ENCODE measurements at places on chromosomes 7 and 10.
A peak's percentile ranks its signal among the peaks of the same experiment; 100 is the strongest.

GRCh38 chr10:68099736-68100135 is 9.6 kb upstream of the MYPN start:
- DNase-seq = peak; percentile 42

DNA sequence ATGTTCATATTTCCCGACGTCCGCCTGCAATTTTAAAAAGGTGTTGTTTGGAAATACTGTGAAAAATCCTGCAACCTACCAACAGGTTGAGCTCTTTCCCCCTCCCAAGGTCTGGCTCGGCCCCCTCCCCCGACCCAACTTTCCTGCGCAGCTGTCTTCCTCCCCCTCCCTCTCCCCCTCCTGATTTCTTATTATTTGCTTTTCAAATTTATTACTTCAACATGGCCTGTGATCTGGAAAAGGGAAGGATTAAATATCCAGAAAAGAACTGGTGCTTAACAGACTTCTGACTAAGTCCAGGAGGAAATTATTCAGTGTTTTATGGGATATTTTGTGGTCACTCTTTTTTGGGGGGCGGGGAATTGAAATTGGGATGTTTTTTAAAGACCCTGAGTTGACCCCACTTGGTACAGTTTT is 2.4 kb downstream of the ARID5B start:
- no peak for DNase-seq

DNA sequence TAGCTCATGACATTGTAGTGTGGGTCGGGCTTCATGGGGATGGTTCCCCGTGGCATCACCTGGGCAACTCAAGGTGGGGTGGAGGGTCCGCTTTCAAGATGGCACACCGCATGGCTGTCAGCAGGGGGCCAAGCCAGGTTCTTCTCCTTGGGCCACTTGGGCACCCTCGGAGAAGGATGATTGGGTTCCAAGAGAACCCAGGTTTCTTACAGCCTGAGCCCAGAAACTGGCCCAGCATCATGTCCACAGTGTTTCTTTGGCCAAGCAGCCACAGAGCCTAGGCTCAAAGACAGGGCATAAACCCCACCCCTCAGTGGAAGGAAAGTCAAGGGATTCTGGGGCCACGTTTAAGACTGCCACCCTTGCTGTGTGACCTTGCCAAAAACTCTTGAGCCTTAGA is 110.6 kb downstream of the PTPN20 start:
- DNase-seq = no peak

DNA sequence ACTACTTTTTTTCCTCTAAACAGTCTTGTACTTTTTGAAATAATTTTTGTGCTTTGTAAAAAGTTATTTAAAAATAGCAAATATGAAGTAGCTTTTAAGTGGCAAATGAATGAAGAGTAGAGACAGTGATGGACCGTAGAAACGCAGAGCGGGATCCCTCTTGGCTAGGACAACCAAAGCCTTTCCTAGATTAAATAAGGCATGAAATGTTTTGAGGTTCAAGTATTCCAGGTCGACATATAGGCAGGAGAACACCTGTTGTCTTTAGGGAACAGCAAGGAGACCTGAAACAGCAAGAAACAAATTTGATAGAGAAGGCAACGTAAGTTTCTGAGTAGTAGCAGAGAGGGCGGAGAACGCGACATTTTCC is 662 bp upstream of the PPRC1 start:
- DNase-seq = no peak

- DNase-seq = peak; percentile 84
Measured at GRCh38 chr7:100157334-100158228, 942 bp downstream of the TRAPPC14 start.

DNA sequence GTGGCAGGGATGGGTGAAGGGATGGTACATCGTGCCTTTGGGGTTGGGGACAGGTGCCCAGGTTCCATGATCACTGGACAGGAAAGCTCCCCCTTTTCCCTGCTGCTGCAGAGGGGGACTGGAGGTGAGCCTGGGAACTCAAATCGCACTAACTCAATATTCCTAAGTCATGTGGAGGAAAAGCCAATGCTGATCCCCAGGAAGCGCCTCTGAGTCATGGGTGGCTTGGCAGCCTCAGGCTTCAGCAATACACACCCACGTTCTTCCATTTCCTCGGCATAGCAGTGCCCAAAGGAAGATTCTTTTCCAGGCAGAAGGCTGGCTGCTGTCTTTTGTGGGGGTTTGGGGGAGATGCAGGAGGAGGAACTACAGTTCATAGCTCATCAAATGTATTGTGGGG is 165.8 kb downstream of the CCDC3 start:
- peak; percentile 29 for DNase-seq

GRCh38 chr10:83632701-83633100 is 506.6 kb upstream of the GHITM start:
- no peak for DNase-seq

- no peak for DNase-seq
Measured at GRCh38 chr7:14184292-14184864, 194.9 kb upstream of the ETV1 start.

DNA sequence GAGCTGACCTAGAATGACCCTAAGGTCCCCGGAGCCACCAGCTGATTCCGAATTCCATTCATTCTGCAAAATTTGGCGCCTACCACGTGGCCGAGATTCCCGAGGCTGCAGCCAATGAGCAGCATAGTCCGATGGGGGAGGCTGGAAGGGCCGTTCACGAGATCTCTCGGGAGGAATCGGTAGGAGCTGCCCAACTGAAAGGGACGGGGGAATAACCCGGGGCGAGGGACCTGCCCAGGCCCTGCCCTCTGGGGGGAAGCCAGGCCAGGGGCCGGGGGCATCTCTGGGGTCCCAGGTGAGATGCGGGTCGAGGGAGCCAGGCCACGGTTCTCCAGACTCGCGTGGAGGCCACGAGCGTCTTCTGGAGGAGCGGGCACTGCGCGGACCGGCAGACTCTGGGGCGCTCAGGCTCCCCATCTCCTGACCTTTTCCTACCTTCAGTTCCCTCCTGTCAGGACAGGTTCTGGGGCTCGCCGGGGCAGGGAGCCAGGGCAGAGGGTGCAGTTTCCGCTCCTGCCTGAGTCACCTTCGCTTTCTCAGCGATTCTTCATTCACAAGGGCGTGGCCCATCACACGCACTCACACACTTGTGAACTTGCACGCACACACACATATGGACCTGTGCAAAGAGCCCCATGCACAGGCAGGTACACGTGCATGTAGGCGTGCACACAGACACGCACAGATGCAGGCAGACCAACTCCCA is 173.4 kb downstream of the RNF216 start:
- DNase-seq = no peak

DNA sequence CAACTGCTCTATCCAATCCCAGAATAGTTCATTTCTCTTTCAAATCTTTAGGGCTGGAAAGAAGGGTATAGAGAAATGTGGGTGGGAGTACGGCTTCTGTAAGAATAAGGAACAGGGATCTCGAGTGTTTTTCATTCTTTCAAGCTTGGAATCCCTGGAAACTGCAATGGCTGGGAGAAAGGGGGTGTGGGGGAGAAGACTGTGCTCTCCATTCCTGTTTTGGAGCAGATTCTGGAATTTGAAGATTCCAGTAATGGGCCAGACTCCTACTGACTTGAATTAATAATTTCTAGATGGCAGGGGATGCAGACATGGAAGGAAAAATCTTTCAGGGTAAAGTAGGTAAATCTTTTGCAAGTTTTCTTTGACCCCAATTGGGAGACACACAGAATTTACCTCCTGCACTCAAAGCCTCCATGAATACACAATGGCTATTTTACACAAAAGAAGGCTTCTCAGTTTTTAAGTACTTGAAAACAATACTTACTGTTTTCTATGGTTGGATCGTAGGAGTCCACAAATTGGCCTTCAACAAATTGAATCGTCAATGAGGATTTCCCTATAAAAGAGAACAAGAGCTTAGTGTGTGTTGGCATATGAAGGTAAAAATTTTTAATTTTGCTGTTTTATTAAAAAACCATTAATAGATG is 29.1 kb downstream of the RHEB start:
- DNase-seq = no peak

DNA sequence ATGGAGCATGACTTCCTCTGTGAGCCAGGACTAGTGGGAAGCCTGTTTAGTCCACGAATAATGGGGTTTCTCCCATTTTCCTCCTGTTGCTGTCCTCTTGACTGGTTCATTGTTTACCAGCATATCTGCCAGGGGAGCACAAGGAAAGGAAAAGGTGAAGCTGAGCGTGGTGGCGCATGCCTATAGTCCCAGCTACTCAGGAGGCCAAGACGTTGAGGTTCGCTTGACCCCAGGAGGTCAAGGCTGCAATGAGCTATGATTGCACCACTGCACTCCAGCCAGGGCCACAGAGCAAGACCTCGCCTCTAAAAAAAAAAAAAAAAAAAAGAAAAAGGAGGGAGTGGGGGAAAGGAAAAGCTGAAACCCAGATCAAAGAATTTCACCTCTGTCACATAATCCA is 5.8 kb upstream of the IL2RA start:
- no peak for DNase-seq

GRCh38 chr10:11631890-11632587 is 20.6 kb upstream of the USP6NL start:
- no peak for DNase-seq

GRCh38 chr10:130817674-130818073 is 493.8 kb downstream of the TCERG1L start:
- DNase-seq = no peak

DNA sequence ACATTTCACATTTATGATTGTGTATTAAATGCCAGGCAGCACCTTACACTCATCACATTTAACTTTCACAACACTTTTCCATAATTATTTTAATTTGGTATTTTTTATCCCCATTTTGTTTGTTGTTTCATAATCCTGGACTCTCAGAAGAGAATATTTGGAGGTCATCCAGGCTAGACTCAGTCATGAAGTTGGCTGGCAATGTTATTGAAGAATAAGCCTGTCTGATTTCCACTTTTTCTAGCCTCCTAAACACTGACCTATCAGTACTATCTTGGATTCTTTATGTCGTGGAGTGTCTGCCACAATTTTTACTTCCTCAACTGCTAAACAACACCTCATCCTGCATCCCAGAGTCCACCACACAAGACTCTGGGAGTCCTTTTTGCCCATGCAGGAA is 372.3 kb upstream of the NRP1 start:
- no peak for DNase-seq

- no peak for DNase-seq
Measured at GRCh38 chr7:32952876-32953275, 4.4 kb upstream of the FKBP9 start.

- no peak for DNase-seq
Measured at GRCh38 chr10:83605783-83606630, 533.3 kb upstream of the GHITM start.

DNA sequence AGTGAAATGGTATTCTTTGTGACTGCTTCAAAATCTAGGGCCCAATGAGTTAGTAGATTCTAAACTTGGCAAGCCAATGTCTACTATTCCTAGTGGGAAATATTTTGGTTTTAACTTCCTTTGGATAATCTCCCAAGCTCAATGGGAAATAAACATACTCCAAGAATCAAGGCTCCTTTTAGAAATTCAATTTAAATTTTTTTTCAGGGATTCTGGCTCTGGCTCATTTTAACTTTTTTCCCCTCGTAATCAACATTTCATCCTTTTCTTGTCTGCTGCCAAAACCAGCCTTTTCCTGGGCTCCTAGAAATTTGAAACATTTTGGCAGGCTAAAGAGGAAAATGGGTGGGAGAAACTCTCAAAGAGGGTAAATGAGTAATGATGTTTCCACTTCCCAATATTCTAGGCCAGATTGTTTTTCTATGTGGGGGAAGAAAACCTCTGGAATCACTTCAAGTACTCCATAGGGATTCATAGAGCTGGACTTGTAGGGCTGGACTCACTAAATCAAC is 85.6 kb upstream of the AGR3 start:
- DNase-seq = no peak

GRCh38 chr10:69360485-69361302 is 56.0 kb downstream of the TACR2 start:
- DNase-seq = peak; percentile 85

GRCh38 chr7:25006276-25006675 is 26.3 kb upstream of the OSBPL3 start:
- no peak for DNase-seq

All from AG08396 (cell line).